Activated T-cell treated with anti-CD3 and anti-CD28 coated beads for 1 hour (primary cell): ENCODE measurements at places on chromosomes 3 and 15.

GRCh38 chr15:57255751-57256341 is 120.5 kb upstream of the CGNL1 start:
- DNase-seq: no peak

- DNase-seq: no peak
Measured at GRCh38 chr15:93438310-93438709, 349.3 kb upstream of the RGMA start.

DNA sequence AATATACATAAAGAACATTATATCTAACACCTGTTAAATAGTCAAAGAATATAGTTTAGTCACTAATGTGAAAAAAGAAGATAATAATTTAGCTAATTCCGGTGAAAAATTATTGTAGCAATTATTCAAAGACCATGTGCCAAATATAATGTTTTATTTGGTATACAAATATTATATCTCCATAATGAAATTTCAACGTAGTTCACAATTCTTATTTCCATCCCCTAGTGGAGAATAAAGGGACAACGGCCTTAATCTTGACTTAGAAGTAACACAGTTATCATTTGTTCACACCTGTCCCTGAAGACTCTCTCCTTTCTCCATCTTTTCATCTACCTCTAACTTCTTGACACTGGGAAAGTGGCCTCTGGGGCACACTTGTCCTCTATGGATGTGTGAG is 213.4 kb downstream of the ERC2 start:
- DNase-seq: no peak

GRCh38 chr15:63953524-63953923 is 92.8 kb downstream of the DAPK2 start:
- DNase-seq: no peak

DNA sequence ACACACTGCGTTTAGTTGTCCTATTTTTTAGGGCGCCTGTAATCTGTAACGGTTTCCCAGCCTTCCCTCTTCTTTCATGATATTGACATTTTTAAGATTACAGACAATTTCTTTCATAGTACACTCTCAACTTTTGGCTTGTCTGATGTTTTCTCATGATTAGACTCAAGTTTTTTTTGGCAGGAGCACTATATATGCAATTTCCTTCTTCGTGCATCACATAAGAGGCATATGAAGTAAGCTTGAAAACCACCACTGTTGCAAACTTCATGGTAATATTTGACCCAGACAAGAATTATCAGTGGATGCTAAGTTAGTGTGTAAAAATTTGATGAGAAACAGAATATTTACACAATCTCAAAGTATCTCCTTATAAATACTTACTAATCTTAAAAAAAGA is 119.2 kb upstream of the CMC1 start:
- DNase-seq: no peak

- DNase-seq: no peak
Measured at GRCh38 chr15:101038327-101039003, 119.3 kb downstream of the LRRK1 start.

DNA sequence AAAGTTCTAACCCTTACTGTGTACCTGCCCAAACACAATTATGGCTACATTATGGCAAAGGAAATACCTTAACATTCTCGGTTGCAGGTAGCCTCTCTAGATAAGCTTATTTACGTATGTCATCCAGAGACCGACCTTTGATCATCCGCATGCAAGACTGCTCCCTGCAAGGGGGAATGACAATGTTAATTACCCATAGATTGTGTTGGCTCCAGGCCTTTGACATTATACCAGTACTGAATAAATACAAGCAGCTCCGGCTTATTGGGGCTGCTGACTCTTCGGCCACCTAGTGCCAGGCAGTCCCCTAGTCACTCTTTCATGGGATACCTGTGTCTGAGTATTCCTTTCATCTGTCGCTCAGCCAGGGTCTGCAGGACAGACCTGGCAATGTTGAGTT is 223.5 kb downstream of the DTWD1 start:
- DNase-seq: no peak

DNA sequence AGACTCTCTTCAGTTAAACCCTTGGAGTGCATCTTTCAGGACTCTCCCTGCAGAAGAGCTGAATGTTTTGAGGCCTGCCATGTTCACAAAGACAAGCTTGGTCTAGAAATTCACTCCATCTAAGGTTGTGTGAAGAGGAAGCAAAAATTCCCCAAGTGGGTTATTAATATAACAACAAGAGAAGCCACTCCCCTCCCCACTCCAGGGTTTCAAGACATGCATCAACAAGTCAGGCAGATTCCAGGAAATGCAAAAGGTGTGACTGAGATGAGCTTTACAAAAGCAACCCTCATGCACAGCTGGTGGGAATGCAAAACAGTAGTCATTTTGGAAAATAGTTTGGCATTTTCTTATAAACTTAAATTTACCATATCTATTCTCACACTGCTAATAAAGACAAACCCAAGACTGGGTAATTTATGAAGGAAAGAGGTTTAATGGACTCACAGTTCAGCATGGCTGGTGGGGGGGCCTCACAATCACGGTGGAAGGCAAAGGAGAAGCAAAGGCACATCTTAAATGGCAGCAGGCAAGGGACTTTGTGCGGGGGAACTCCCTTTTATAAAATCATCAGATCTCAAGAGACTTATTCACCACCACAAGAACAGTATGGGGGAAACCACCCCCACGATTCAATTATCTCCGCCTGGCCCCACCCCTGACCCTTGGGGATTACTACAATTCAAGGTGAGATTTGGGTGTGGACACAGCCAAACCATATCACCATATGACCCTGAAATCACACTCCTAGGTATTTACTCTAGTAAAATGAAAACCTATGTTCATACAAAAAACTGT is 31.3 kb downstream of the TARS3 start:
- DNase-seq: no peak

DNA sequence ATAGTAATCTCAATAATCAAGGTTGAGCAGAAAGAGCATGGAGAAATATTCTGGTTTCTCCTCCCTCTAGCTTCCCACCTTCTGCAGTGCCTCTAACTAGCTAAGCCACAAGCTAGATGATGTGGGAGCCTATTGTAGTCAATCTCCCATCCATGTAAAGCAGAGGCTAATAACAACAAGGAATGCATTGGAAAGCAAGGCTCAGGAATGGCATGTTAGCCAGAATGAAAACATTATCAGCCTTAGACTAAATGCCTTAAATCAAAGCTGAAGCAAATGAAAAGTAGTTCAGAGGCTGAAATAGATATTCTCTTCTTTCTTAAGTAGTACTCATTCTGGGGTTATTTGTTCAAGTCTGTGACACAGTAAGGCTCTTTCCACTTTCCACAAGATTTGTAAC is 350.3 kb upstream of the DPPA4 start:
- DNase-seq: no peak

- DNase-seq: no peak
Measured at GRCh38 chr3:57230006-57230405, 2.5 kb downstream of the APPL1 start.

- DNase-seq: peak; percentile 61
Measured at GRCh38 chr3:46693038-46693891, at the start of gene ALS2CL. Gene ALS2CL (minus strand): TSS chr3:46693679. CDS start chr3:46689440, 4,239 bp downstream.

DNA sequence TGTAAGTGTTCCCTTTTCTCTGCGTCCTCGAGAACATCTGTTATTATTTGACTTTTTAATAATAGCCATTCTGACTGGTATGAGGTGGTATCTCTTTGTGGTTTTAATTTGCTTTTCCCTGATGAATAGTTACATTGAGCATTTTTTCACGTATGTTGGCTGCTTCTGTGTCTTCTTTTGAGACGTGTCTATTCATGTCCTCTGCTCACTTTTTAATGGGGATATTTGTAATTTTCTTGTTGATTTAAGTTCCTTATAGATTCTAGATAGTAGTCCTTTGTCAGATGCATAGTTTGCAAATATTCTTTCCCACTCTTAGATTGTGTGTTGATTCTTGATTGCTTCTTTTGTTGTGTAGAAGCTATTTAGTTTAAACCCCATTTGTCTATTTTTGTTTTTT is 179.2 kb downstream of the DOCK3 start:
- DNase-seq: no peak

- no peak for DNase-seq
Measured at GRCh38 chr3:43792904-43793303, 102.2 kb downstream of the ABHD5 start.

DNA sequence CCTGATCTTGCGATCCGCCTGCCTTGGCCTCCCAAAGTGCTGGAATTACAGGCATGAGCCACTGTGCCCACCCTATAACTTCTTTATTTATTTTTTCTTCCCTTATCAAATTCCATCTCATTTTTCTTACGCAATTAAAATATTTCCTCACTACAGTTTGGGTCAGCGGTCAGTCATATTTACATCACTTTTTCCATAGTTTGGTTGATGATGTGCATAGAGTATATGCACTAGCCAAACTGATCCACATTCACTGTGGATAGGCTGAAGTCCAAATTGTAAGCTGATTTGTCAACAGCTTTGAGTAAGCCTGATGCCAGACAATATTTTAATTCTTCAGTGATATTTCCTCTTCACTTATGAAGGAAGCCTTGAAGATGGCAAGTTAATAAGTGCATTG is 256.3 kb downstream of the TIGIT start:
- no peak for DNase-seq

DNA sequence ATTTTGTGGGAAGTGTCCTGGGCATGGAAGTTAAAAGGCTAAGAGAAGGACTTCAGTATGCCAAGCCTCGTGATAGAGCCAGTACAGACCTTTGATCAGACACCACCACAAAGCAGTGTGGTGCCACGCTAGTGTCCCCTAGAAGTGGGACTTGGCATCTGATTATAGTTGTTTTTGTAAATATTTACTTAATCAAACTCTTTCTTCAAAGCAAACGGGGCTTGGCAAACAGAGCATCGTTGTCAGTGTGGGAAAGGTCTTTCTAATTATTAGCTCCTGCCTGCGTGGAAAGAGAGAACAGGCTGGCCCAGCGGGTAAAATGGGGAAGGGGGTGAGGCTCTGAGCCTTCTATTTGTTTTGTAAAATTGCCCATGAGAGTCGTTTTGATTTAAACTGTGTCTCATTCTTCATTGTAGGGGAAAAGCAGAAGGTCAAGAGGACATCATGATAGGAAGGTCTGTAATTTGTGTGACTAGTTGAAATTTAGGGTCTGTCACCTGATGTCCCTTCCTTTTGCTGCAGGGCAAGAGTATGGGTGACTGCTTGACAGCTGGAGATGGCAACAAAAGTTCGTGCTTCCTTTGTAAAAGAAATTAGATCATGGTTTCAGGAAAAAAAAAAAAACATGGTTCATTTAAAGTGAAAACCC is 105.0 kb downstream of the IQCH start:
- DNase-seq: no peak

- DNase-seq: no peak
Measured at GRCh38 chr3:14134291-14134690, 9.4 kb downstream of the TMEM43 start.

GRCh38 chr15:92627014-92627413 is 28.6 kb downstream of the FAM174B start:
- no peak for DNase-seq

GRCh38 chr3:114223143-114223542 is 14.2 kb downstream of the ZNF80 start:
- no peak for DNase-seq

- no peak for DNase-seq
Measured at GRCh38 chr15:38991126-38991525, 426.5 kb upstream of the RASGRP1 start.

DNA sequence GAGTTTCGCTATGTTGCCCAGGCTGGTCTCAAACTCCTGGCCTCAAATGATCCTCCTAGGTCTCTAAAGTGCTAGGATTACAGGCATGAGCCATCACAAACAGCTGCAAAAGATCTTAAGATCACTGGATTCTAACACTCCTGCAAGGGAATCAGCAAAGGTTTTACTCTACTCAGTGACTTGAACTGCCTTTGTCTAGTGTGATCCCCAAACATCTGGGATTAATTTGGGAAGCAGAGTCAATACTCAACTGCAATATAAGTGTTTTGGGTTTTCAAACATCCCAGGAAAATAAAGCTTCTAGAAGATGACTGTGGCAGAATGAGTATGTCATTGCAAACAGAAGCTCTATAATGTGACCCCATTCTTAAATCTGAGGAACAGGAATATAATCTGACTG is 7.2 kb downstream of the SPG21 start:
- DNase-seq: no peak
